Mesothelial cell of epicardium (in vitro differentiated cells): ENCODE measurements at places on chromosomes 1 and 21. TPM values are rescaled to one million over a fixed set of nuclear protein-coding genes. Genes with fewer than 3 reads are reported as not detected.

The CFAP107 gene
- not detected in 3 replicates for total RNA-seq

The SMAP2 gene
- 10.9 to 12.4 TPM (median 12.0 TPM) in 3 replicates for total RNA-seq

DNA sequence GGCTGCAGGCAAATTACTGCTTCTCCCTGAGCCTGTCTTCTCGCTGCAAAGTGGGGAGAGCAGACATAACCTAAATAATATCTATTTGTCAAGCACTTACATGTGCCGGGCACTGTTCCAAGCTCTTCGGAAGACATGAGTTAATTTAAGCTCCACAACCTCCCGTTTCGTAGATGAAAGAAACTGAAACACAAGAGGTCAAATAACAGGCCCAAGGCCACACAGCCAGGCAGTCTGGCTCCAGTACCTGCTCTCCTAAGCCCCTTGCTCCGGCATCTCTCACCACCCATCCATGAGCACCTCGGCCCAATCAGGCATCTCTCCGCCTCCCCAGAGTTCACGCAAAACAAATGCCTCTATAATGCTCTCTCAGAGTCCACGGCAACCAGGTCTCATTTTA lies 65.4 kb downstream of the TAS1R2 start:
- no peak for DNase-seq

DNA sequence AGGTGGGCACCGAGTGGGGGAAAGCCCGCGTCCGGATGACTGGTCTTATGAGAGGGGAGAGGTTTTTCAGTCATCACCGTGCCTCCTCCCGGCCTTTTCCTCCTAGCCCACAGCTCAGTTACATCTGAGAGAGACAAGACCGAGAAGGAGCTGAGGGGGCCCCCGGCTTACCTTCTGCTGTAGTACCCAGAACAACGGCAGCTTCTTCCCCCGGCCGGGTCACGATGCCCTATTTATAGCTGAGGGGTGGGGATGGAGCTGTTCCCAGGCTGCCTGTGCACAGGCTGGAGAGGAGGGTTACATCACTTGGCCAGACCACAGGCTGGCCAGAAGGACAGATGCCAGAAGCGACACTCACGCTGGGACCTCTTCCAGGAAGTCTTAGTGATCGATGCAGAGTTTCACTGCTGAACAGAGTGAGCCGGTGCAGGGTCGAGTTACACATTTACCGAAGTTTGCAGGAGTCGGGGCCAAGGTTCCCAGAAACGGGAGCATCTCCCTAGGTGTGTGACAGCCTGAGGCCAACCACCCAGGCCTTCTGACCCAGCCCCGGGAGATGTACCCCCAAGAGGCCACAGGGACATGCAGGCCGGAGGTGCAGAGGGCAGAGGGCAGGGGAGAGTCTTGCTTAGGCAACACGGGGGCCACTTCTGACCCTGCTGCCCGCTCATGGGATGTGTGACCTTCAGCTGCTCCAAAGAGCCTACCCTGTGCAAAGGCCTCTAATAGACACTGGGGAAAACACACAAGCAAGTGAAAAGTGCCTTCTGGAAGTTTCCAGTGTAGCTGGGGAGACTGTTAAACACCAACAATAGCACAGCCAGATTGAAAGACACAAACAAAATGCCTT lies at the start of gene AGT:
Gene AGT, minus strand, starts transcription at position 208 of the 850 bp plus-strand sequence. CDS start 3,299 bp downstream, outside the sequence.
- DNase-seq: no peak

DNA sequence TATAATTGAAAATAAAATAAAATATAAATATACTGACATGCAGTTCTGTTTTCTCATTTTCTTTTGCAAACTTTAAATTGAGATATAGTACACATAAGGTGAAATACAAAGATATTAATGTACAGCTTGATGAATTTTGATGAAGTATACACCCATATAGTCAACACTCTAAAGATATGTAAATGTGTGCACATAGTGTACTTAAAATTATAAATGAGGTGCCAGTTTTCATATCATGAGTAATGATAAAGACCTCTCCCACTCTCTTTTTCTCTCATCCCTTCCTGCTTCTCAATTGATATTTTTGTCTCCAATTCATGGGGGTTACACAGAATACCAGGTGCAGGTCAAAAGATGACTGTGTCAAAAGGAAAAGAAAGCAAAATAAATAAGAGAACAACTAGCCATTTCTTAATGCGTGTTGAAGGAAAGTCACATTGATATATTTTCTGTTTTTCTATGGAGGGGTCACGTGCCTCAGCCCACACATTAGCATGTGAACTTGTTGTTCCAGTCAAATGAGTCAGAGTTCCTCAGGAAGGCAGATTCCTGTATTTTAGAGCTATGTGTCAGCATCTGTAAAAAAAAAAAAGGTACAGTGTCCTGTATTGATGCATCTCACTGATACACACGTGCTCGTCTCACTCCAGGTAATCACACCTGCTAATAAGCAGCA lies 64.3 kb upstream of the HOOK1 start:
- no peak for DNase-seq

- DNase-seq: peak; percentile 9
Measured at GRCh38 chr1:53614231-53615021, 124.5 kb downstream of the GLIS1 start.

DNA sequence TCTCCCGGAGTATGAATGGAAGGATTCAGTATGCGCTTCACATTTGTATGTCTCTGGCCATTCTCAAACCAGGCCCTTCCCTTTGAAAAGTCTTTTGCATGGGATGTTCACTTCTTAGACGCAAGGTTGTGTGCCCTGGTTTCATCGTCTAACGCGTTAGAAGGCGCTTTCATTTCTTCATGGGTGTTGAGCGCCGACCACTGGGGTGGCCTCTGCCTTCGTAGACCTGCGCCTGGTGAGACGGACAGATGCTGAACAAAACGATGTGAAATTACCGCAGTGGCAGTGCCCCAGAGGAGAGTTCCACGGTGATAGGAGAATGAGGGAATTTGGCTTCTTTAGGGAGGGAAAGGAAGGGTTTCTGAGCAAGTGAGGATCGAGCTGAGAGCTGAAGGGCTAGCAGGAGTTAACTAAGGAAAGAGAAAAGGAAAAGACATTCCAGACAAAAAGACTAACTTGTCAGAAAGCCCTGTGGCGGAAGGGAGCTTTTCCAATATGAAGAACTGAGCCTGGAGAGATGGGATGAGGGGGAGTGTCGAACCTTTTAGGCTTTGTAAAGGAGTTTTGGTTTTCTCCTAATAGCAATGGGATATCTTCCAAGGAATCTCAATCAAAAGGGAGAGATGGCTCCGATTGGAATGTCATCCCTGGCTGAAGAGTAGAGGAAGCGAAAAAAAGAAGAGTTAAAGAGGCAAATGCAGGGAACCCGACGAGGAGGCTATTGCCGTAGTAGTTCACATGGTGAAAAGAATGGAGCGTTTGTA lies 951 bp downstream of the GGPS1 start:
- no peak for DNase-seq

- no peak for DNase-seq
Measured at GRCh38 chr1:224170748-224171478, 12.1 kb upstream of the DEGS1 start.
